Stimulated activated naive CD4-positive, alpha-beta T cell treated with Interleukin-2 at 50 U/mL for 16 hours (primary cell): ENCODE measurements at places on chromosomes 12 and 14.

DNA sequence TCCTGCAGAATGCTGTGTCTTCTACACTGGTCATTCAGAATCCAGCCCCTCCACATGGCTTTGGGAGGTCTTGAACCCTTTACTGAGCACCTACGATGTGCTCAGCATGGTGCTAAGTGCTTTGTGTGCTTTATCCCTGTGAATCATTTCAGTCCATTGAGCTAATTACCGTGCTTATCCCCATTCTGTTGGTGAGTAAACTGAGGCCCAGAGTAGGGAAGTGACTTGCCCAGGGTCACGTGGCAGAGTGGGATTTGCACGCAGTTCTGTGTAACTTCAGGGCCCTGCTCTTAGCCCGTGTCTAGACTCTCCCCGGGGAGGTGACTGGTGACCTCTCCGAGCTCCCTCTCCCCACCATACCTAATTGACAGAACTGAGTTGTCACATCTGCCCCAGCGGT lies 27.4 kb downstream of the MVK start:
- DNase-seq: no peak

DNA sequence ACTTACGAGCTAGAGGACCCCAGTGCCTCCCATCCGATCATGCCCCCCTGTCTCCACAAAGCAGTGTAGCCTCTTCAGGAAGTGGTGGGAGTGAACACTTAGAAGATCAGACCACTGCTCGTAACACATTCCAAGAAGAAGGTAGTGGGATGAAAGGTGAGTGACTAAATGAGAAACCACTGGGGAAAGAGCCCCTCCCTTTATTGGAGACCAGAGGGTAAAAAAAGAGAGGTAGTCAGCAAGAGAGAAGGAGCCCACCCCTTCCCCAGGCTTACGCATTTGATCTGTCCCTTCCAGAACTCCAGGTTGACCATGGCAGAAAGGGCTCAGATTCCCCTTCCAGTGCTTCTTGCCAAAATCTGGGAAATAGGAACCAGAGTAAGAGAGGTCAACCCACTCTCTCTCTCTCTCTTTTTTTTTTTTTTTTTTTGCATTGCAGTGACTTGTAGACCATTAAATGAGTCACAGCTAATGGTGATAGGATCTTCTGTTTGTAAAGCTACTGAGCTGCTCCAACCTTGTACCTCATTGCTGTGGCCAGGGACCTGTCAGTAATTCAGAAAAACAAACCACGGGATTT lies 165.4 kb downstream of the GCH1 start:
- no peak for DNase-seq

DNA sequence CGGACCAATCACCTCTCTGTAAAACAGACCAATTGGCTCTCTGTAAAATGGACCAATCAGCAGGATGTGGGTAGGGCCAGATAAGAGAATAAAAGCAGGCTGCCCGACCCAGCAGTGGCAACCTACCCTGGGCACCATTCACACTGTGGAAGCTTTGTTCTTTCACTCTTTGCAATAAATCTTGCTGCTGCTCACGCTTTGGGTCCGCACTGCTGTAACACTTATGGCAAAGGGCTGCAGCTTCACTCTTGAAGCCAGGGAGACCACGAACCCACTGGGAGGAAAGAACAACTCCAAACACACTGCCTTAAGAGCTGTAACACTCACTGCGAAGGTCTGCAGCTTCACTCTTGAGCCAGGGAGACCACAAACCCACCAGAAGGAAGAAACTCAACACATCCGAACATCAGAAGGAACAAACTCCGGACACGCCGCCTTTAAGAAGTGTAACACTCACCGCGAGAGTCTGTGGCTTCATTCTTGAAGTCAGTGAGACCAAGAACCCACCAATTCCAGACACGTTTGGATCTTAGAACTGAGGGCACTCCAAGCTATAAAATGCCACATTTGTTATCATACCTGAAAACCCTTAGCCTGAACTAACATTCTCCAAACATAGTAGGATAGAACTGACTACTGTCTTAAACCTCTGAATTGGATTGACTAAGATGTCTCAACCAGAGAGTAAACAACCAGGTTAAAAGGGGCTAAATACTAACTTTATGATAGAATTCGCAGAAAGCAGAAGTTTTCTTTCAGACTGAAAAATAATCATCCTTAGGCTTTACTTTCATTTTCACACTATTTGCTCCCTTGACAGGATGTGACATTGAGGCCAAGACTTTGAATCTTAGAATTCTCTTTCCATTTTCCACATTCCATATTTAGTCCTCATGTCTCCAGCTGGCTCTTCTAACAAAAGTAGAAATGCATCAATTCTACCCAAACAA lies 33.6 kb downstream of the CDKL1 start:
- no peak for DNase-seq

DNA sequence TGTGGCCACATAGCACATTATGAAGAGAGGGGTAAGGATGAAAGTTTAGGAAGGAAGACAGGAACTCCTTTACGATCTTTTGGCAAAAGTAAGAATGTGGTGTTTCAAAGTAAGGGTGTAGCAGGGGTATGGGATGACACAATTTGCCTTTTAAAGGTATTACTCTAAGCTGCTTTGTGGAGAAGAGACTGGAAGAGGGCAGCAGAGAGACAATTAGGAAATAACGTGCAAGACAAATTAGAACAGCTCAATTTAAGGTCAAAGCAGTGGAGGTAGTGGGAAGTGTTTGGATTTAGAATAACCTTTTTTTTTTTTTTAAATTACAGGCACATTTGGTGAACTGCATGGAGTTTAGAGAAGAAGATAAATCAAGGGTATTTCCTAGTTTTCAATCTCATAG lies 342.6 kb downstream of the NOVA1 start:
- no peak for DNase-seq

DNA sequence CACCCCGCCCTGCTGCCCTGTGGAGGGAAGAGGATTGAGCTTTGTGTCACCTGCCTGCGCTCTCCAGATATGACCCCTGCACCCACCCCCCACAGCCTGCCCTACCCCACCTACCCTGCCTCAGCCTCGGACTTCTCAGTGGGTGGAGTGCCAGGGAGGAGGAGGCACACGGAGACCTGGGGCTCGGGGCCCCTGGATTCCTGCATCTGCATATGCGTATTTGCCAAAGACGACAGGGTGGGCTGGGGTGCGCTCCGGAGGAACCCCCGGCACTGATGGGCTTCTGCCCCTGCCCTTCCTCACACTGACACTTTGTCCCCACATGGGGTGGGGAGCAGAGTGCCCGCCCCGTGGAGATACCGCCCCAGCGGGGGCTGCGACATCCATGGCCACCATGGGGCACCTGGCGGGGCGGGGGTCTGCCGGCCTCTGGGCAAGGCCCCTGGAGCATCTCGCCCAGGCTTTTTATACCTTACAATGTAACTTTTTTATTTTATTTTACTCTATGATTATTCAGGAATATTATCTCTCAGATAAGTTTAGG lies 206.0 kb downstream of the TSPAN9 start:
- no peak for DNase-seq

DNA sequence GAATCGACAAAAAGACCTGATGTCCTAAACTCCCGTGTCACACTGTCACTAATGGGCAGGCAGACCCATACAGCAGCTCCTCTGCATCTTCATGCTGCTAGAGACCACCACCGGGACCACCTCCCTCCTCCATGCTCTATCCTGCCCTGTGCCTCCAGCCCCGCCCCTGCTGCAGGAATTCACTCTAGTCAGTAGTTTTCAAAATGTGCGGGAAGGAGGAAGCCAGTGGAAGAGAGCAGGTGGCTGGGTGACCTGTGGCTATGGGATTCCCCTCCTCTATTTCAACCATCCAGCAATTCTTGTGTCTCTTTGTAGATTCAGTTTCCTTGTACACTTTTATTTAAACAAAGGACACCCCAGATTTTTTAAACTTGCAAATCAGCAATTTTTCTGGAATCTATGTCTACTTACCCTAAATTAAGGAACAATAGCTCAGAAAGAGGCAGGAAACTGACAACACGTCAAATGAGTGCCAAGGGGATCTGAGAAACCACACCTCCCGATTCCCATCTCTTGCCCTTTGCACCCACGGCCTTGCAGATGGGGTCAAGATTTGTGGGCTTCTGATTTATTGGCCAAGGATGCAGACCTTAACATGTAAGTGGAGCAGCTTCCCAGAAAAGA lies 20.4 kb upstream of the MAP1LC3B2 start:
- DNase-seq: no peak

DNA sequence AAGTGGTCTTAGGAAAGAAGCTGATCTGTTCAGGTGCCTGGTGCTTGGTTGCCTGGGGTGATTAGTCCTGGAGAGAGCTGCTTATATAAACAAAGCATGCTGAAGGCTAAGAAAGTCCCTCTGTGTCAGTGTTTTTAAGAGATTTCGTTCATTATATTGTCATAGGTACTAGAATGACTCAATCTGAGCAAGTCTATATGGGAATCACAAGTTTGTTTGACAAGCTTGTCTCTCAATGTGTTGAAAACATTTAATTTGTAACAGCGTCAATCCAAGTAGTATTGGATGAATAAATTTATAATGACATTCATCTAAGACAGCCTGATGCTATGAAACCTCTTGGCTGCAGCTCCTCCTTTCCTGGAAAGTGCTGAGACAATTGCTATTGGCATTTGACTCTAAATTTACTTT lies 256.3 kb downstream of the TMTC2 start:
- DNase-seq: no peak

DNA sequence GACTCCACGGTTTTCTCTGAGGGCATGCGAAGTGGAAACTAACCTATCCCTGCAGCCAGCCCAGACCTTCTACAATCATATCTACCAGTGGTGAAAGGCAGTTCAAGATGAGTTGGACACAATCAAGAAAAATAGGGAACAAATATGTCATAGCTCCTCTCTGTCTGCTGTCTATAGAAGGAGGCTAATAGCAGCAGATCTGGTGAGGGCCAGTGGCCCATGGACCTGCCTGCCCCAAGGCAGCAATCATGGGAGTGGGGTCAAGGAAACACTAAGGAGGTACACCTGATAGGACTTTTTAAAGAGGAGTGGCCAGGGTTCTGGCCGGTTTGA lies 149.5 kb downstream of the PRKCH start:
- DNase-seq: no peak

GRCh38 chr14:80507292-80507869 lies 296.1 kb upstream of the DIO2 start:
- no peak for DNase-seq

DNA sequence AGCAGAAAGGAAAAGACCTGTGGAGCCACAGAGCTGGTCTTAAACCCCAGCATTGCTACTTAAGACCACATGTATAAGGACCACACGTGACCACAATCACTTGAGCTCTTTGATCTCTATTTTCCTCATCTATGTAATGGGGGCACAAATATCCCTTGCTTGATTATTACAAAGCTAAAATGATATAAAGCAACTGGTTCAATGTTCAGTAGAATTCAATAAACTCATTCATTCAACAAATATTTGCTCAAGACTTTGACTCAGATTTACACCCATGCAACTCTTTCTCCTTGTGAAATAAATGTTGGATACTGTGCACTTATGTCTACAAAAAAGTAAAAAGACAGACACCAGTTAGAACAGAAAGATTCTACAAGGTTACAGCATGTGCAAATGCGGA lies 21.9 kb upstream of the CHPT1 start:
- no peak for DNase-seq

- DNase-seq: no peak
These were observed 53.7 kb downstream of the PAWR start for GRCh38 chr12:79637093-79637492.

DNA sequence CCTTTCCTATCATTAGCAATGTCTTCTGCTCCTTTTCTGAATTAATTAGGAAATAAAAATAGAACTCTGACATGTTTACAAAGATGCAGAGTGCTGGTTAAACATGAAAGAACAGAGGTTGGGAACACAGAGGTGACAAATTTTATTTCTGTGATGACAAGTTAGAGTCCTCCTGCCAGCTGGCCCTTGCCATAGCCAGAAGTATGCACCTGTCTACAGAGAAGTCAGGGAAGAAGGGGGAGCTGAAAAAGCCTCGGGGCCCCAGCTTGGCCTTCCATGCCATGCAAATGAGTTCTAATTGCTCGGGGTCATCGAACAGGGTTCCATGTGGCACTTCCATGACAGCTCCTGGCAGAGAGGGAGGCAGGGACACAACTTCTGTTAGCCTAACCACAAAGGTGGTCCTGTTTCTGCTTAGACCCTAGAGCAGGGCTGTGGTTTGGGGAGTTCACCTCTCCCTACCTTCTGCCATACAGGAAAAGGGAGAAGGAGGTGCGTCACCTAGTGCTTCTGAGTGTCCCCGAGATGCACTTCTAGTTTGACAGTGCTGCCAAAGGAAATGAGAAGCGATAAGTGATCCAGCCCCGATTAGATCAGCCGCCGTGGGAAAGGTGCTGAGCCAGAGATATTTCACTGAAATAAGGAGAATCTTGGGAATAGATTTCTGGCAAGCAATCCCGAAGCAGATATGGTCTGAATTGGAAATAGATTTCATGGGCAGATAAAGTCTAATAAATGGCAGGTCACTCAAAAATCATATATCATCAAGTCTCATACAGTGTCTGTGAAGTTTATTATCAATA lies 155.8 kb upstream of the FOXN3 start:
- DNase-seq: no peak

GRCh38 chr14:91016800-91017410 lies 43.5 kb downstream of the RPS6KA5 start:
- DNase-seq: no peak

DNA sequence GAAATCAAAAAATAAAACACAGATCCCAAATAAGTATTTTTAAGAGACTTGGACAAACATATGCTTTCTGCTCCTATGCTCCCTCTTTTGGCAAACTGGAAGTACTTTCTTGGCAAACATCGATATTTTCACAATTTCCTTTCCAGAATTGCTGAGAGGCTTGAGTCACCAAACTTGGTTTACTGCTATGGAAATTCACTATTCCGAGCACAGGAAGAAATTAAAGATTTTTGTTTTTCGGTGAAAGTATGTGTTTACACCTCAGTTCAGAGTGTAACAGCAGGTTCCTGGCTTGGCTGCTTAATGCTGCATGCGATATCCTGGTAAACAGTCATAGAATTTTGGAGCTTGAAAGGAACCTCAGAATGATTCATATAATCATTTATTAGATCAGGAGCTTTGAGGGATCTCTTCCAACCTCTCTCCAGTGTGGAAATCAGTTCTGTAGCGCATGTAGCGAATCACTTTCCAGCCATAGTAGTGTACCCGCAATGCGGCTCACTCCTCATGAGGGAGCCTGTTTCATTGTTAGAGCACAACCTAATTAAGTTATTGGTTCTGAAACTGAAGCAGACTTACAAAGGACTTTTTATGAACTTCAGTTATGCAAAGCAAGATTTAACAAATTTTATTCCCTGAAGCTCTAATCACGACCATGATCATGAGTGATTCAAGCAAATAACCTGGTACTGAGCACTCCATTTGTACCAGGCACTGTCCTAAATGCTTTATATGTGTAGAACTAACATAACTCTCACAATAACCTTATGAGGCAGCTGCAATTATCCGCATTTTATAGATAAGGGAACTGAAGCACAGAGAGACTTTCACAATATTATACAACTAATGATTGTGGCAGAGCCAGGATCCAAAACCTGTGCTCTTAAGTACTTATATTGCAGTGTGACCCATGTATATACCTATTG lies 56.4 kb upstream of the ATP2A2 start:
- no peak for DNase-seq

GRCh38 chr14:94322648-94323570 lies at the start of gene SERPINA6:
TSS of gene SERPINA6 (minus strand) at chr14:94323336. CDS start at chr14:94314648, 8,688 bp downstream.
- DNase-seq: no peak

GRCh38 chr14:89268514-89268913 lies 148.5 kb downstream of the FOXN3 start:
- DNase-seq: no peak
